ENCODE measurements at places on chromosomes 2 and 18.
A peak's percentile ranks its signal among the peaks of the same experiment; 100 is the strongest.

GRCh38 chr2:117936871-117937428 is 76.9 kb downstream of the CCDC93 start:
- DNase-seq: no peak

DNA sequence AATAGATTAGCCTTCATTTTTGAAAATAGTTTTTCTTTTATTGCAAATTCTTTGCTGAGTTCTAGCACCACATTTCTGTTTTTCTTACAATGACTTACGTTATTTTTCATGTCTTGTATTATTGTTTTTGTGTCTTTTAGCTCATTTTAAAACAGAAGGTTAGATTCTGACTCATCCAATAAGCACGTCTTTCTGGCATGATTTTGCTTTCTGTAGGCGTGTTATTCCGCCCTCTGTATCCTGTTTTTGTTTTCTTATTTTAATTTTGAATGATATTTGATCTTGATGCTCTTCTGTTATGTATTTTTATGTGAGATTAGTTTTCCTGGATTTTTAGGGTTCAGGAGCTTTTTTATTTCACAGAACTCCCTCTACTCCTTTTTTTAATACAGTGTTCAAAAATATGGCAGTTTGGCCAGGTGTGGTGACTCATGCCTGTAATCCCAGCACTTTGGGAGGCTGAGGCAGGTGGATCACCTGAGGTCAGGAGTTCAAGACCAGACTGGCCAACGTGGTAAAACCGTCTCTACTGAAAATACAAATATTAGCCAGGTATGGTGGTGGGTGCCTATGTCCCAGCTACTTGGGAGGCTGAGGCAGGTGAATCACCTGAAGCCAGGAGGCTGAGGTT is 145.0 kb downstream of the CLIP4 start:
- DNase-seq: no peak

GRCh38 chr2:215556979-215557378 is 121.1 kb upstream of the FN1 start:
- DNase-seq: peak; percentile 48

DNA sequence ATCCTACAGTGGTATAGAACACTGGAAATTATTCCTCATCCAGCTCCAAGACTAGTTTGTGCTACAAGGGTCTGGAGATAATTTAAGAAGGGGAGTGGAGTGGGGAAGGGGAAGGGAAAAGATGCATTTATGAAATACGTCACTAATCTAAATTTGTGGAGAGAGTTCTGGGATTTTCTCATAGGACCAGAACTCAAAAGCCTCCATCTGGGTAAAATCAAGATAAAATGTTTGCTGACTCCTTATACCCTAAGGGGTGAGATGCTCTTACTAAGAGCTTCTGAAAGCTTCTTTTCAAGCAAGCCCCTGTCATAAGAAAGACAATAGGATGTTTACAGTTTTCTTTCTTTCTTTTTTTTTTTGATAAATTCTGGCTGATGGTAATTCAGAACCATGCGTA is 88.5 kb upstream of the RBMS1 start:
- DNase-seq: no peak

DNA sequence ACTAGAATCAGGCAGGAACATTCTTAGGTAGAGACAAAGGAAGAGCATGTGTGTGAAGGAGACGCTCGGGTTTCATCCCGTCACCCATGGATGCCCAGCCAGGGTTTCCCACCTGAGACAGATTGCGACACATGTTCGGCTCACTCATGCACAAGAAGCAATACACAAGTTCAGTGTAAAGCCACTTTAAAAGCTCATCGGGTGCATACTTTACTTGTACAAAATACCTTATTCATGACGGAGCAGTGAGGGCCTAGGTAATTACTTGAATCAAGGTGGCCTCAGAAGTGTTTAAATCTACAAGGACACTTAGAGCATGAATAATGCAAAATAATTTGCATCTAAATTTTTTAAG is 42.0 kb downstream of the ZEB2 start:
- no peak for DNase-seq

- DNase-seq: no peak
Measured at GRCh38 chr18:34576622-34577021, 133.5 kb upstream of the DTNA start.

GRCh38 chr2:127887082-127887775 is 1.5 kb upstream of the AMMECR1L start:
- DNase-seq: no peak

GRCh38 chr2:116167107-116167506 is 1647.4 kb upstream of the DDX18 start:
- DNase-seq: no peak

DNA sequence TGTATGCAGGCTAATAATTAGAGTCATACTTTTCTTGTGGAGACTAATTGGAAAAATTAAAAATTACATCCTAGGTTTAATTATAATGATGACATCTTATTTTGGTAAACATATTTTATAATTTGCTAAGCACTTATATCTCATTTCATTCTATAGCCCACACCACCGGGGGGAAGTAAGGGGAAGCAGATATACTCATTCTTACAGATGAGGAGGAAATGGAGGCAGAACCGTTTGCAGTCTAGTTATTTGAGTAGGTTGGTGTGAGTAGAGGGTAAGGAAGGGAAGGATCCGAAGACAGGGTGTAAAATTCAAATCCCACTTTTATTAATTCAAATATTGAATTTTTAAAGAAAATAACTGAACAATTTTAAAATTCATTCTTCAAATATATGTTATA is 3.7 kb downstream of the ITGAV start:
- no peak for DNase-seq

DNA sequence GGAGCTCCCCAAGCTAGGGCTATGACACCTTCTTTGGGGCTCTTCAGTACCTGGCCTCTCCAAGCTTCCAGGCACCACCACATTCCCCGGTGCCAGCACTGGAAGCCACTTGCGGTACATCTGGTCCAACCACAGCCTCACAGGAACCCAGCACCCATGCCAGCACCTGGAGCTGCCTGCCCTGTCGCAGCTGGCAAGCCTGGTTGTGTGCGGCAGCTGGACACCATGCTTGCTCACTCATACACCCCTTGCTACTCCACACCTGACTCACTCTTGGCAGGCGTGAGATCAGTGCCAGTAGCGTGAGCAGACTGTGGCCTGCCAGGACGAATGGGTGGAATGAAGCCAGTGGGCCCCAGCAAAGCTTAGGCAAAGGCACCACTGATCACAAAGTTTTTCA is 34.0 kb downstream of the LRRTM4 start:
- no peak for DNase-seq

GRCh38 chr2:204849892-204850291 is 304.6 kb downstream of the PARD3B start:
- no peak for DNase-seq

DNA sequence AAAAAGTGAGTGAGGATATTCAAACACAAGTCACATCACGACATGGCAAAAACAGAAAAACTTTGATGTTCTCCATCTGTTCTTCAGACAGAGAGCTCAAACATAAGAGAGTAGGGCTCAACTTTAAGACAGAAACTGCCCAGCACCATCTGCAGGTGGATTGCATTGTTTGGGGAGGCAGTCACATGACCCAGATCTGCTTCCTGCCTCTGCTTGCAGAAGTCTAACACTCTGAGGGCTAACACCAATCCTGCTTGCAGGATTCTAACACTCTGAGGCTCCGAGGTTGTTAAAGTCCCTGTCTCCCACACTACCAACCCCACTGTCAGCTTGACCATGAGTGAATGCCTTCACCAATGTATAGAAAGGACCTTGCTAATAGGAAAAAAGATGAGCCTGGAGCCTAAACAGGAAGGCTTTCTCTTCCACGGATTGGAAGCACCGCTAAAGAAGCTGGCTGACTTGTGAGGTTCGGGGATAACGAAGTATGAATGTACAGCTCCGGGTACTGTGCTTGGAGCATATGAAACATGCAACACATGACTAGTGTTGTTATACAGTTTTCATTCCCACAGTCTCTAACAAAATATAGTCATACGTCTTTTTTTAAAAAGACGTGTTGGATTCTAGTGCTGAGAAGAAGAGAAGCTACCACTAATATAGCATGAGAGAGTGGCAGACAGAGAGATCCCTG is 176.6 kb upstream of the CREB1 start:
- peak; percentile 16 for DNase-seq

DNA sequence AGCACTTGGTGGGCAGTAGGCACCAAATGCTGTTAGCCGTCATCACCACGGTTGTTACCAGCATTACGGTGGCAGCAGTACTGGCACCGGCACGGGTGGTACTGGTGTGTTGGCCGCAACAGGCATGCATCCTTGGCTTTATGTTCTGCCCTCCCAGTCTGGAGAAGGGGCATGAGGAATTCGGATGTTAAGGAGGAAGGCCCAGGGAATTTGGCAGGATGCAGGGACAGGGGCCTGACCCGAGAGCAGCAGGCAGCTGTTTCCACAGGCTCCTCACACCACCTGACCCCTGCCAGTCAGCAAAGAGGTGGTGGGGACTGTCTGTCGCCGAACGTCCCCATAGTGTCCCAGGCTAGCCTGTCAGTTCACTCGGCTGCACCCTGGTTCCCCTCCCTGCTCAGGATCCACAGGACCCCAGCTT is 79.0 kb downstream of the EDAR start:
- no peak for DNase-seq

- no peak for DNase-seq
Measured at GRCh38 chr2:152740743-152741328, 22.4 kb downstream of the ARL6IP6 start.

DNA sequence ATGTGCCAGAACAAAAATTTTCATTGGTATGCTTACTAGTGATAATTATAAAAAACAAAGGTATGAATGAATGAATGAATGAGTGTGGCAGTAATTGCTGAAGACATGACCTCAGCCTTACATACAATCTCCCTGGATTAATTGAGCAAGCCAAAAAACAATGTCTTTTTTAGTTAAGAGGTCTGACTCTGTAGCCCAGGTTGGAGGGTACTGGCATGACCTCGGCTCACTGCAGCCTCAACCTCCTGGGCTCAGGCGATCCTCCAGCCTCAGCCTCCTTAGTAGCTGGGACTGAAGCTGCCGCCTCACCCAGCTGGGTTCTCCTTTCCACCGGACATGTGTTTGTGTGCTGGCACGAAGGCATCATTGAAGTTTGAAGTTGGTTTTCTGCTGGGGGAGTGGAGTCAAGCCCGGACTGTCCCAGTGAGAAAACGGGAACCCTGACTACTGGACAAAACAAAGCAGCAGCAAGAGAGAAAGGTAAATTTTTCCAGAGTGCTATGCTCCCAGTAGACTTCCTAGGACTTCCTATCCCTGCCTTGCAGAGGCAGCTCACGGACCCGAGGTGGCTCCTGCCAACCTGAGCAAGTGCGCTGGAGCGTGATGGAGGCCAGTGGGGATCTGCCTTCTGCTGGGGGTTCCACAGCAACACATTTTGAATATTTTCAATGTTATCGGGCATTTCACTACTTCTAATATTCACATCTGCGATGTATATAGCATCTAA is 6.4 kb upstream of the IMP4 start:
- DNase-seq: no peak

- DNase-seq: no peak
Measured at GRCh38 chr2:34098256-34098655, 499.2 kb upstream of the FAM98A start.

- DNase-seq: no peak
Measured at GRCh38 chr18:56570978-56571377, 67.4 kb downstream of the TXNL1 start.

DNA sequence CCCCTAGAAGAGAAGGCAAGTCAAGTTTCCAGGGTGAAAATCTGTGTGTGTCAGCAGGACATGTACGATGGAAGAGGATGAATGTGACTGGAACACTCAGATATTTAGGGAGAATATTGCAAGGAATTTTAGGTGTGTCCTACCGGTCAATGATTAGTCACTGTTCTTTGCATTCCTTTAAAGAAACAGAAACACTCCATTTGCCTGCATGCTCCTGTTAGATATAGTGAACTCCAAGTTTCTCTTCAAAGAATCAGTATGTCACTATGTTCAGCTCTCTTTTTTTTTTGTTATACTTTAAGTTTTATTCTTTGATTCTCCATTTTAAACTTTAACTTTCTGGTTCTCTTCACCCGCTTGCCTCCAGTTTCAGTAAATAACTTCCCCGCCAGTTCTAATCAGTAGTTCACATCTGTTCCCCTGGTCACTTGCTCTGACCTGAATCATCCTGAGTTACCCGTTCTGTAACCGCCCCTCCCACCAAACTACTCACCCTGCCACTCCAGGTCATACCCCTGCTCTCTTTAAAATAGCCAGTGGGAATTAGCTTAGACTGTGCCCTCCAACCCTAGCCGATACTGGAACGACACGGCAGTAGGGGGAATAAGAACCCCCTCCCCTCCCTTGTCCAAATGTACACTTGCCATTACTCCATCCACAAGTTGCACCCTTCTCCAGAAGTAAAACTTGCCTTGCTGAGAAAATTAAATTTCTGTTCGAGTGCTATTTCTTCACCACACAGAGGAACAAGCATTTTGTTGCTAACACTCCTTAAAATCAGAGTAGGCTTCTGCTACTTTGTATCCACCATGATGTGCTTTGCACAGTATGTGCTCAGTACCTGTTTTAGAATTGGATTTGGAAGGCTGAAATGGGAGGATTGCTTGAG is 268.4 kb downstream of the METTL4 start:
- no peak for DNase-seq

- DNase-seq: no peak
Measured at GRCh38 chr2:227324642-227324994, 433 bp upstream of the MFF start.

DNA sequence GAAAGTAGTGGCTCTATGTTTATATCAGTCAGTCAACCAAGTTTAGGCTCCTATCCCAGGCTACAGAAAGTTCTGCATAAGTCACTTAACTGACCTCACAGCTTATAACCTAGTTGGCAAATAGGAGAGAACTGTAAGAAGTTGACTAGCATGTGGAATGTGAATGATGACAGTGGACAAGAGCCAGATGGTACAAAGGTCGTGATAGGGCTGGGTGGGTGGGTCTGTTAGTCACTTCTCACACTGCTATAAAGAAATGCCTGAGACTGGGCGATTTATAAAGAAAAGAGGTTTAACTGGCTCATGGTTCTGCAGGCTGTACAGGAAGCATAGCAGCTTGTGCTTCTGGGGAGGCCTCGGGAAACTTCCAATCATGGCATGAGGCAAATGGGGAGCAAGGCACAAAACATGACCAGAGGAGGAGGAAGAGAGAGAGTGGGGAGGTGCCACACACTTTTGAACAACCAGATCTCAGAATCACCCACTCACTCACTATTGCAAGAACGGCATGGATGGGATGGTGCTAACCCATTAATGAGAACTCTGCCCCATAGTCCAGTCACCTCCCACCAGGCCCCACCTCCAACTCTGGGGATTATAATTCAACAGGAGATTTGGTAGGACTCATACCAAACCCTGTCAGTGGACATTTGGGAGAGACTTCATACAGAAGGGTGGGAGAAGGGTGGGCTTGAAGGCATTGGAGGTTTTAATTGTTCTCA is 68.8 kb downstream of the LTBP1 start:
- no peak for DNase-seq

GRCh38 chr2:225064362-225064761 is 22.1 kb upstream of the DOCK10 start:
- DNase-seq: no peak

DNA sequence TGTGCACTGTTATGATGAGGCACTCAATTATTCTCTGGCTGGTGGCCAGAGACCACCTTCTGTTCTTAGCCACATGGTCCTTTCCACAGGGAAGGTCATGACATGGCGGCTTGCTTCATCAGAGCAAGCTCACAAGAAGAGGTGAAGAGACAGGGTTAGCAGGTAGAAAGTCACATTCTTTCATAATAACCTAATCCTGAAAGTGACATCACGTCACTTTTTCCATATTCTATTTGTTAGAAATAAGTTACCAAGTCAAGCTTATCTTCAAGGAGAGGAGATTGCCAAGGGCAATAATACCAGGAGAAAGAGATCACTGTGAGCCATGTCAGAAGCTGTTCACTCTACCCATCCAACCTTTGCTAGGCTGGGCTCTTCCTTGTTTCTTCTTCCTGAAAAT is 139.4 kb downstream of the OSR1 start:
- no peak for DNase-seq

All from NCI-H524 treated with DMSO at 0.1 percent for 48 hours (cell line).